ENCODE measurements at places on chromosomes 7 and 10.

GRCh38 chr7:96547371-96547811 lies 162.3 kb downstream of the SEM1 start:
- no peak for DNase-seq

- DNase-seq, result no peak
Measured at GRCh38 chr7:30913821-30914515, 2.3 kb downstream of the AQP1 start.

DNA sequence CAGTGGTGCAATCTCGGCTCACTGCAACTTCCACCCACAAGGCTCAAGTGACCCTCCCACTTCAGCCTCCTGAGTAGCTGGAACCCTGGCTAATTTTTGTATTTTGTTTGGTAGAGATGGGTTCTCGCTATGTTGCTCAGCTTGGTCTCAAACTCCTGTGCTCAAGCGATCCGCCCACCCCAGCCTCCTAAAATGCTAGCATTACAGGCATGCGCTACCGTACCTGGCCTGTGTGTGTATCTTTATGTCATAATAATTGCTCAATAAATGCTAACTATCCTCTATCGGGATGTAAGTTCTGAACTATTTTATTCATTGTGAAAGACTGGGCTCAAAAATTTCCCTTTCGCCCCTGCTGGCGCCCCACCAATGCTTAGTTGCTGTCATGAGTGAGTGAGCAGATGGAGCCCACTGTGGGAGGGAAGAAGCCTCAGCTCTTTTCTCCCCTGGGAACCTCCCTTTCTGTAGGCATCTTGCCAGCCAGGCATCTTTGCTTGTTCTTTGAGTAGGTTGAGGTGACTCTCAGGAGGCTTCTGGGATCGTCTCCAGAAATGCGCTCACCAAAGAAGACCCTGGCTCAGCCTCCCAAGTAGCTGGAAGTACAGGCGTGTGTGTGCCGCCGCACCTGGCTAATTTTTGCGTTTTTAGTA lies 38.3 kb downstream of the CAMK1D start:
- DNase-seq, result no peak

DNA sequence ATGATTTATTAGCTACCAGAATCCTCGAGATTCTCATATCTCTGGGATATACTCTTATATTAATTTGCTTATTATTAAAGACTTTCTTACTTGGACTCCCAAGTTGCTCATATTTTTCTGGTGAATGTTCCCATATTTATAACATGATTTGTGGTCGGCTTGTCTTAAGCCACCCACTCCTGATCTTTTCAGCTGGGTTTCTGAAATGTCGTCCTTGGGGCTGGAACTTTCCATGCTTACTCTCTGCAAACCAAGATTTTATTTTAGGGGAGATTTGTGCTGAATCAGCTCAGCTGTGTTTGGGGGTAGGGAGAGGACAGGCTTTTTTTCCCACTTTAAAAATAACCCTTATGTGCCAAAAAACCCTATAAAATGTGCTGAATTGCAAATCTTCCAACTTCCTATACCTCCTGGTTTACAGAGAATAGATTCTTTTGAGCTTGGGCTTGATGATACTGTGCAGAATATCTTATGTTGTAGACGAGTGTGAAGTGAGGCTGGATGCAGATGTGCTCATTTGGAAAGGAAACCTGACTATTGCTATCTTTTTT lies 162.1 kb downstream of the SND1 start:
- DNase-seq, result no peak

DNA sequence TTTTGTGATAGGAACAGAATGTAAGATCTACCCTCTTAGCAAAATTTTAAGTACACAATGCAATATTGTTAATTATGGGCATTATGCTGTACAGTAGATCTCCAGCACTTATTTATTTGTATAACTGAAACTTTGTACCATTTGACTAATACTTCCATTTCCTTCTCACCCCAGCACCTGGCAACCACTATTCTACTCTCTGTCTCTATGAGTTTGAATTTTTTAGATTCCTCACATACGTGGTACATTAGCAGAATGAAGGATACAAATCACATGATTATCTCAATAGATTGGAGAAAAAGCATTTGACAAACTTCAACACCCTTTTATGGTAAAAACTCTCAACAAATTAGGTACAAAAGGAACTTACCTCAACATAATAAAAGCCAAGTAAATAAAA lies 90.3 kb upstream of the DLX6 start:
- no peak for DNase-seq

DNA sequence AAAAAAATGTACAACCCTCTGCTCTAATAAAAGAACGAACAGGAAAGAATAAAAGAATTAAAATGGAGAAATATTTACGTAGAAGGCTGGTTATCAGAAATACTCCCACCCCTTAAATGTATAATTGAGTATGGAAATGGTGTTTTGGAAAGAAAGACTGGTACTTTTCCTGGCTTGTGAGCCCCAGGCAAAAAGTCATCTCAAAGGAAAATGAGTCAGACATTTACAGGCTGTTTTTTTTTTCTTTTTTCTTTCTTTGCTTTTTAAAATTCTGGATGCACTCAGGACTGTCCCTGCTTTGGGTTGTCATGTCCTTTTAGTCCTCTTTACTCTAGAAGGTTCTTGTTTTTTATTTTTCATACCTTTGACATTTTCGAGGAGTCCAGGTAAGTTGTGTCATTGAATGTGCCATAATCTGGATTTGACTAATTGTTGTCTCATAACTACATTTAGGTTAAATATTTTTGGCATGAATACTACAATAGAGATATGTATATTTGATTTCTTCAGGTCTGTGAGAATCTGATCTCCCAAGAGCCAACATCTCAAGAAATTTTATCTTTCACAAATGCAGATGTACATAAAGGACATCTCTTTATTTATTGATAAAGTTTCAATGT lies 313.0 kb upstream of the GLI3 start:
- DNase-seq, result no peak

DNA sequence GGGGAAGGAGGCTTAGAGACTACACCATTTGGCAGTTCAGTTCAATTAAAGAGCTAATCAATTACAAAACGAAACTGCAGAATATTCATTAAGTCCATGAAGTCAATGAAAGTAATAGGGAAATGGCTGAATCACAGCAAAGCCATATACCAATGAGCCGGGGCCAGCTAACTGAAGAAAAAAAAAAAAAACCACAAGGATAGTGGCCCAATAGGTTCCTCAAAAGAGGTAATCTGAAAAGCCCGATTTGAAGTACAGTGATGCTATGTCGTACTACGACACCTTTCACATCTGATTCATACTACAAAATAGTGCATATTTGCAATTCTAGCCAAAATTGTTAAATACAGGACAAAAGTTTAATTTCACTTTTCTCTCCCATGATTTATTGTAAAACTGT lies 2.5 kb downstream of the ARHGAP12 start:
- no peak for DNase-seq

GRCh38 chr10:122632031-122632430 lies 67.6 kb downstream of the C10orf120 start:
- DNase-seq, result no peak

GRCh38 chr10:79221110-79222051 lies 125.9 kb upstream of the PPIF start:
- DNase-seq, result peak; percentile 84

GRCh38 chr7:54864663-54865062 lies 105.7 kb upstream of the SEC61G start:
- no peak for DNase-seq

DNA sequence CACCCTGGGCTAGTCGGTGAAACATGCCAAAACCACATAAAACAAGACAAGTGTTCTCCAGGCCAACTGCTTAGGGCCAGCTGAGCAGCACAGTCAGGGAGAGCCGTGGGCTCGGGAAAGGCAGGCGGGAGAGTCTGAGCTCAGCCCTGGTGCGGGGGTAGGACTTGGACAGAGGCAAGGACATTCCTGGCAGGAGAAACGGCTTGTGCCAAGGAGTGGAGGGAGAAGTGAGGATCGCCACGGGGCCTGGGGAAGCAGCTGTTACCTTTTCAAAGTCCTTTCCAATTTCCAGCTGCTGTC lies 4.2 kb downstream of the ELN start:
- no peak for DNase-seq

GRCh38 chr7:80838643-80839042 lies 80.2 kb downstream of the SEMA3C start:
- DNase-seq, result no peak

DNA sequence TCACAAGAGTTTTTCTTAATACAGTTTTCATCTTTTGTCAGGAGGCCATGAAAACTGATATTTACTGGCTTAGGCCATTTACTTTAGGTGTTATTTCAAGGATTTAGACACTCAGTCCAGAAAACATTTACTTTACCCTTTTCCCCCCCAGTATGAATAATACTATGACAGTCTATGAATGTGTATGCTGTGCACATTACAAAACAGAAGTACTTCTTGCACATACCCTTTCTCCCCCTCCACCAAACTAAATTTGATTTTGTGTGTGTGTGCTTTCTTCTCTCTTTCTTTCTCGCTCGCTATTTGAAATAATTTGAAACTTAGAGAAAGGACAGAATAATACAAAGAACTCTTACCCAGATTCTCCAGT lies 41.3 kb downstream of the RBM33 start:
- no peak for DNase-seq

DNA sequence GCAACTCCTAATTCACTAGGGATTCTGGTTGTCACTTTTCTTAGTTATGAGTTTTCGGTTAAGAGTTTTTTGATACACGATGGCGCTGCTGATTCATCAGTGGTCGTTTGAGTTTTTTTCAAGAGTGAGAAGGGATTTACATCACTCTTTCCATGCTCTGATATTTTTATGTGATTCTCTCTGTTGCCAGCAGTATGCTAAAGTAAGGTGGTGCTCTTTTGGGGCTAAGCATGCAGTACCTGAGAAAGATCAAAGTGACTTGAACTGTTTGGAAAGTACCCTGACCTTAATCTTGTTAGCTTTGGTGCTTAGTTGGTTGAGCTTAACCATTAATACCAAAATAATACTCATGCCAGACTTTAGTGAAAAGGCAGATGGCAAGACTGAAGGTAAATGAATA lies 28.1 kb downstream of the STAMBPL1 start:
- DNase-seq, result no peak

DNA sequence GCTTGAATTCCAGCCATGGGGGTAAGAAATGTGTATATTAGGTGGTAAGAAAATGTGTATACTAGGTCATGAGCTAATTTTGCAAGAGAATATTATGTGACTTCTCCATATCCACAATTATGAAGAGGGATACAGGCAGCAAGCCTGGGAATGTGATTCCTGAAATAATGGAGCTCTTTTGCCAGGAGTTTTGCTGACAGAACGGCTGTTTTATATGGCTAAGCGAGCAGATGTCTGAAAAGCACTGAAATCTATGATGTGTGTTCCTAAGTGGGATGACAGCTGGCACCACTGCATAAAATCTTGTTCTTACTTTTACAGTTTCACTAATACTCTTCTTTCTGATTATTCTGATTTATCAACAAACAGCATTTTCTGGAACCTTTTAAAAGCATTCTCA lies 386.0 kb upstream of the HPS1 start:
- DNase-seq, result no peak

DNA sequence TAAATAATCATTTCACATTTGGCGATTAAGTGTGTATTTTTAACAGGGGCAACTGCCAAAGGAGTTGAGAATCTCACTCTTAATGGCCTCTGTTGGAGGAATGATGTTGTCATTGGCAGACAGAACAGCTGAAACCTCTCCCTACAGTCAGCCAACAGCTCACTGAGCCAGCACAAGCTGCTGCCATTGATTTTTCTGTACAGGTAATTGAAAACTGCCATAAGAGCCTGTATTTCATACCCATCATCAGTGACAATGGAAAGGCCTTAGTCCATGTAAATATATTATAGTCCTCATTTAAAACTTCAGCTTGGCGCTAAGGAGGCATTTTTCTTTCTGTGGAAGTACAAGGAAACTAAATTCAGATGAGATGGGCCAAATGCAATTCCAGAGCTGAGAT lies 28.1 kb upstream of the PTN start:
- no peak for DNase-seq

GRCh38 chr10:58885146-58885545 lies 291.3 kb upstream of the PHYHIPL start:
- no peak for DNase-seq

DNA sequence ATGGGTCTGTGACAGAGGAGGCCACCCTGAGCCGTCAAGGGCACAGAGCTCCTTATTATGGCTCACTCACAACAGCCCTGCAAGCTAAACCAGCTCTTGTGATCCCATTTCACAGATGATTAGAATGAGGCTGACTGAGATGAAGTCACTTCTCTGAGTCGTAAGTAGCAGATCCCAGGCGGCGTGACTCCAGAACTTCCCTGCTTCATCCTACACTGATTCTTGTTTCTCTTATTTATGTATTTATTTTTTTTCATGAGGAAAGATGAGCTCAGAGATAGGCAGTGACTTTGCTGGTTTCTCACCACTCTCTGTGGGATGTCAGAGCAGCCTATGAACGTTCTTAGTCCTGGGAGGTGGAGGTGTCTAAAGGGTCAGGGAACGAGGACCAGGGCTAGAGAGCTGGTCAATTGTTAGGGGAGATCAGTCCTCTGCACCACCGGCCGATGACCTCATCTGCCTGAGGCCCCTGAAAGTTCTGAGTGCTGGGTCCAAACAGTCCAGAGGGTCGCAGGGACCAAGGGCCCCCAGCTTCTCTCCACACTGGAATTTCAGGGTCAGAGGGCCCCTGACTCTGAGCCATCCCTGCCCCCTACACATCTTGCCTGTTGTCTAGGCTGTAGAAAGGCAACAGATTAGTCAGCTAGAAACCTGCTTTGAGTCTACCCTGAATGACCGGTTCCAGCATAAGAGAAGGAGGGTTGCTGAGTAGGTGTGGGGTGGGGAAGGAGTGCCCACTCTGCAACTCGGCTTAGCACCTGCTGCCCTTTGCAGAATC lies 17.9 kb downstream of the CLRN3 start:
- DNase-seq, result no peak

- no peak for DNase-seq
Measured at GRCh38 chr7:7829667-7830066, 111.3 kb upstream of the RPA3 start.

GRCh38 chr7:72493850-72494661 lies 81.9 kb upstream of the CALN1 start:
- DNase-seq, result peak; percentile 67

- no peak for DNase-seq
Measured at GRCh38 chr7:2476298-2476697, at the start of gene GRIFIN. Gene GRIFIN (minus strand): TSS chr7:2476398. CDS start chr7:2476383, 15 bp downstream.

DNA sequence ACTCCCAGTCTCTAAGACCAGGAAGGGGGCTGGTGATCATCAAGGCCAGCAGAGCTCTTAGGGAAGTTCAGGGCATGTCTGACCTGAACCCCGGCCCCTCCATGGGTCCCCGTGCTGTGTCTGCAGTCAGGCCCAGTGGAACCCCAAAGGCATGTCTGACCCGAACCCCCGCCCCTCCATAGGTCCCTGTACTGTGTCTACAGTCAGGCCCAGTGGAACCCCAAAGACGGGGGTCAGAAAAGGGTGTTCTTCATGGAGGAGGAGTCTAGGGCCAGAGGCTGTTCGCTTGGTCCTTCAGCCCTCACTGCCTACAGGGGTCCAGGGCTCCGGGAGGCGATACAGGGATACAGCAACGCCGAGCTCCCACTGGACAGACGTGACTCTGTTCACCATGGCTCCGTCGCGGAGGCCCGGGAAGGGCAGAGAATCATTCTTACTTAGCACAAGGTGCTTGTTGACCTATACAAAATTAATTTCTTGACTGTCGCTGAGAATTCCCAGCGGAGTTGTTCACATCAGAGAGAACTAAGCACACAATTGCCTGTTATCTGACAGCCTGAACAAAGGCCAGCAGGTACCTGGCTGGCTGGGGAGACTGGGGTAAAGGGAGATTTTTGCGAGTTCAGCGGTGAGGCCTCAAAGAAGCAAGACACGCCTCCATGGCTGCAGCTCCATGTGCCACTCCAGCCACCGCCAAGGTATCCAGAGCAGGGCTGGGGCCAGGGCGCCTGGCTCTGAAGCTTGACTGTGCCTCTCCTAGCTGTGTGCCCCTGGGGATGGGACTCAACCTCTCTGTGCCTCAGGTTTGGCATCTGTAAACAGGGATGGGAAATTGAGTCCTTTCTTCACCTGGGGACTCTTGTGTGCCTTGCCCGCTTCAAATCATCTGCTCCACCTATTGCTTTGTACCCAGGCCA lies 26.8 kb downstream of the EN2 start:
- no peak for DNase-seq
